ENCODE measurements at places on chromosomes 4 and X.

- DNase-seq, result no peak
Observed at GRCh38 chr4:15327311-15328298, 100.2 kb upstream of the C1QTNF7 start.

GRCh38 chr4:94304365-94304971 is 38.2 kb downstream of the HPGDS start:
- peak; percentile 44 for DNase-seq

DNA sequence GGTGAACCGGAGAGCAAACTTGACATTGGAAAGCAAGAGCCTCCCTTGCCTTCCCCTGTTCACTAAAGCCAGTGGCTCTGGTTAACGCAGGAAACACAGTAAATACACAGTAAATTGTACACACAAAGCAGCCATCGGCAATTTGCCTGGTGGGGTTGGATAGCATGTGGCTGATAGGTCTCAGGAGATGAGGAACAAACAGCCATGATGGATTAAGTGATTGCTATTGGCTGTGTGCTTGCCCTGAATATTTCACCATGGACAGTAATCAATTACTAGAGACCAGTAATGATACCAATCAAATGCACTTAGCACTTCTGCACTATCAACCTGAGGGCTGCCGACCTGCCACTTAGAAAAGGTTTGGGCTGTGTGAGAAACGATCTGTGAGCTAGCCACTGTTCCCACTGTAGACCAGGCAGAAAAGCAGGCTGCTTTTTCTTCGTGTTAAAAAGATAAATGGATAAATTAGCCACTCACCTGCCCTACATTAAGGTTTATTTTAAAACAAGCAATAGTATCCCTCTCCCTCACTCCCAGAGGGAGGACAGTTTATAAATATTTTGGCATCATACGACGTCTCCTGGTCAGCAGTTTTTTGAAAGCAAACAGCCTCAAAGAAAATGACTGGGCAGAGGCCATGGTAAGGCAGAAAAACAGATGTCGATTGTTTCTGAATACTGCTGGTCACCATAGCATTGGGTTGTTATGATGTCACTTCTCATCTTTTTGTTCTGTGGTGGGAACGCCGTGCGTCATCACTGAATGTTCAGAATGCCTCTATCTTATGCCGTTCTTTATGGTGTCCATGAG is 167.1 kb downstream of the MAML3 start:
- DNase-seq, result no peak

- DNase-seq, result no peak
Observed at GRCh38 chr4:75623026-75623425, 7.3 kb downstream of the CDKL2 start.

- no peak for DNase-seq
Observed at GRCh38 chr4:43337707-43338106, 445.2 kb downstream of the GRXCR1 start.

DNA sequence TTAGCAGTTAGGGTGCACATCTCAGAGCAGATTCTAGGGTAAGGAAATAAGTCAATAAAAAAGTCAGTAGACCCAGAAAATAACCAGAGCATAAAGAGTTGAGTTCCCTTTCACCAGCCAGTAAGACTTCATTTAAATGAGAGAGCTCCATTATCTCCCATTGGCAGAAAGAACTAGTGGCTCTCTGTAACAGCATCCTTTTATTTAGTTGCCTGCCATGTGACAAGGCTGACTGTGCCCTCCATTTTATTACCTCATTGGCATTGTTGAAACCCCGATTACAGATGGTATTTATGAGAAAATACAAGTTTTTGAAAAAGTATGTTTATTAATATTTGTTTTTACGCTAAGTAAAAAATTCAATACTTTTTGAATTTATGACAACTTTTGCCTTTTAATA is 859.5 kb upstream of the NDST4 start:
- DNase-seq, result no peak
